ENCODE measurements at places on chromosomes 3 and 15.
A peak's percentile ranks its signal among the peaks of the same experiment; 100 is the strongest.

- peak; percentile 14 for DNase-seq
Measured at GRCh38 chr3:76024640-76025039, 239.3 kb upstream of the ZNF717 start.

DNA sequence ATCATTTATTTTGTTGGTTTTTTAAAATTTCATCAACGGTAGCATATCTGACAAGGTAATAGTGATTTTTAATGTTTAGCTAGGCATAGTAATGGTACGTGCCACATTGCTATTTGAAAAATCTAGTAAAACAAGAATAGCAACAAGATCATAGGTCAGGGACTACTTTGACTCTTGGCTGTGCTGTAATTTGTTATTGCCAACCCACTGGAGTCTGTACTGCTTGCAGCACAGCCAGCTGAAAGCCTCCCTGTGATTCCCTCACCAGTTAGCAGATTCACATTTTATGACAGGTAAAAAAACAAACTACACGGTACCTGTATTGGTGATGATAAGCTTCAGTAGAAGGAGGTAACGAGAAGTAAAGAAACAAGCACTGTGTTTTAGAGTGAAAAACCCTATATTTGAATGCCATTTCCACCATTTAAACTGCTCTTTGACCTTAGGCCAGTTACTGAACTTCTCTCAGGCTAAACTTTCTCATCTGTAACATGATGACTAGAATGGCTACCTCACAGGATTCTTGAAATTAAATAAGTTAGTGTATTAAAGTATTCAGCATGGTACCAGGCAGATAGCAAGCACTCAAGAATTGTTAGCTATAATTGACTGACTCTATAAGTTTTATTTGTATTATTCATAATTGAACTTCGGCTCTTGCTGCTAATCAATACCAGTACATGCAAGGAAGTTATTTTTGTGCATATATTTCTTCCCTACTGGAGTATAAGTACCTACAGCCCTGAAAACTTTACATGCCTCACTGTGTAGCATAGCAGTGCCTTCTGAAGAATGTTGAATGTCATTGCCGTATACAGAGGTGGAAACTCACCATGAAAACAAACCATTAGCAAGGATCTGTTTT, 16.1 kb downstream of the FILIP1L start:
- no peak for DNase-seq

DNA sequence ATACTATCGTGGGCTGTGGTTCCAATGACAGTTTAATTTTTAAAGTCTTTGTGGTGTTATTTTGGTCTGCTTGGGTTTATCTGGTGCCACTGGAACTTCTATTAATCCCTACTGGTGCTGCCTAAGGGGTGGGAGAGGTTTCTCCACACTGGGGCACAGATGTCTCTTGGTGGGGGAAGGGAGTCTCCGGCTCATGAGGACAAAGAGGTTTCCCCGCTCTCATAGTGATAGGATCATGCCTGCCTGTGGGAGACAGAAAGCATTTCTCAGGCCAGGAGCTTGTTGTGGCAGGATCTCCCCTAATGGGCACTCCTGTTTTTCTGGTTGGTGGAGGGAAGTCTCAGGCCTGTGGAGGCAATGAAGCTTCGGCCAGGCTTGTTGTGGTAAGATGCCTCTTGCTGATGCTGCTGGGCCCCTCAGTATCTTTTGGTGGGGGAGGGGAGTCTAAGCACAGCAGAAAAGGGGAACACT, 84.3 kb upstream of the THRB start:
- DNase-seq = no peak

GRCh38 chr3:179723617-179724016, 70.8 kb downstream of the USP13 start:
- DNase-seq = no peak

DNA sequence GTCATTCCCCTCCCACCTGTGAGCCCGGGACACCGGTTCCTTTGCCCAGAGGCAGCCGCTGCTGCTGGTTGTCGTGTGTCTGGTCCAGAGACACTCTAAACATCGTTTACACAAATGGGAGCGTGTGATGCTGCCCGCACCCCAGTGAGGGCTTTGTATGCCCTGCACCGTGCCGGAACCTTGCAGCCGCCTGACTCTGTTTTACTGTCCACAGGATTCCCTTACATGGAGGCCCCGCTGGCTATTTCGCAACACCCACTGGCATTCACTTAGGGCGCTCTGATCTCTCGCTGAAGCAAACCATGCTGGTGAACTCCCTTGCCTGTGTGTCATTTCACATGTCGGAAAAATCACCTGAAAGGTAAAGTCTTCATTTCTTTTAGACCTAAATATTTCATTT, 100.8 kb upstream of the SLC6A6 start:
- no peak for DNase-seq

DNA sequence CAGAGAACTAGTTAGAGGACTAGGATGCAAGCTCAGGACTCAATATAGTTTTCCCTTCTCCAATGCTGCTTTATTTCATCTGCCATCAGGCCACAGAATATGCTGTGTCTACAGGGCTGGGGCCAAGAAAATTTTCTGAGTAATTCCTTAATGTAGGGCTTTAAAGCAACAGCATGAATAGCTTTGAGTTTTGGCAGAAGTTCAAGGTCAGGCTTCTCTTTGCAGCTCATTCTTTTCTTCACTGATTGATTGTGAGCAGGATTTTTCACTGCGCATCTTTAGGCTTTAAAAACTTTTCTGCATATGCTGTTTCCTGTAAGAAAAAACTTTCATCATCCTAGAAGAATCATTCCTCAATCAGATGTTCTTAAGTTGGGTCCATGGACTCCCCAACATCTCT, 4.6 kb downstream of the TMEM108 start:
- DNase-seq = no peak

- DNase-seq = peak; percentile 45
Measured at GRCh38 chr15:41971895-41972252, 483 bp downstream of the EHD4 start.

- no peak for DNase-seq
Measured at GRCh38 chr15:66154581-66154980, 99.0 kb downstream of the MEGF11 start.

GRCh38 chr3:47772788-47773187, 8.9 kb downstream of the SMARCC1 start:
- no peak for DNase-seq

DNA sequence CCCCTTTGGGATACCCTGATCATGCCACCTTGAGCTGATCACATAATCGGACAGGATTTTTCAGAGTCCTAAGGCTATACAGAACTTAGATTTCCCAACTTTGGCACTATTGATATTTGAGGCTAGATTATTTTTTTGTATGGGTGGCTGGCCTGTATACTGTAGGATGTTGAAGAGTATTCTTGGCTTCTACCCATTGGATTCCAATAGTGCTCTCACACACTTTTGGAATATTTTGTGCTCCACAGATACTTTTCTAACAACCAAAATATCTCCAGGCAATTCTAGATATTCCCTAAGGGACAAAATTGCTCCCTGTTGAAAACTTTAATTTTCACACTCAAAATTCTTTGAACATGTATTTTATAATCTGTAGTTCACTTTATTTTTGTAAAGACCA, 125.1 kb downstream of the ABI3BP start:
- DNase-seq = no peak

All from NCI-H524 (cell line).